CD4-positive, alpha-beta T cell treated with Interleukin-17A for 1 hour (primary cell): ENCODE measurements at places on chromosomes 12 and 14.

DNA sequence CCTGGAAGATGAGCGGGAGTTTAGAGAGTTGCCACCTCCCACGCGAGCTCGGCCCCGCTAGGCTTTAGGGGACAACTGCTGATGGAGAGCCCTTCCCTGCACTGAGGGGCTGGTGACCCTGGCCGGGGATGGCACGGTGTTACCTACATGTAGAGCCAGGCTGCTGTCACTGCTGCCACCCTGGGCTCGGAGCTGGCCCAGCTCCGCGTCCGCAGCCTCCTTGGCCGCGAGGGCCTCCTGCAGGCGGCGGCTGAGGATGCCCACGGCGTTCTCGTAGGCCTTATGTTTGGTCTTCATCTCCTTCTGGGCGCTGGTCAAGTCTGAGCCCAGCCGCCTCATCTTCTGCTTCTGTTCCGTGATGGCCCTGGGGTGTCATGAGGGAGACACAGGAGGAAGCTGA is 24.6 kb upstream of the ANKLE2 start:
- no peak for DNase-seq

DNA sequence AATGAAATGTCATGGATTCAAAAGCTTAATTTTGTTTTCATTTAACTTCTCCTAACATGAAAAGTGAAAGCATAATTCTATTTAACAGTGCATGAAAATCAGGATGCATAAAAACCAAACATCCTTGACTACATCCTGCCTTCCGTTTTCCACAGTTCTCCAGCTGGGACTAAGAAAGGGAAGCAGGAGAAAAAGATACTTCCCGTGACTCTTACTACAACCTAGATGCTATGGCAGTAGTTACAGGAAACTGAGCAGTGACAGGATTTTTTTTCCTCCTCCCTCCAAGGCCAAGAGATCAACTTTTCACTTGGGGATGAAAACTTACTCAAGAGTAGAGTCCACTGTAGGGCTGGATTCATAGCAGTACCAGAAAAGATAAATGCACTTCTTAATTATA is 2.6 kb downstream of the EXOC5 start:
- DNase-seq: no peak

- no peak for DNase-seq
Observed at GRCh38 chr14:70425354-70425753, 8.5 kb upstream of the SYNJ2BP start.

DNA sequence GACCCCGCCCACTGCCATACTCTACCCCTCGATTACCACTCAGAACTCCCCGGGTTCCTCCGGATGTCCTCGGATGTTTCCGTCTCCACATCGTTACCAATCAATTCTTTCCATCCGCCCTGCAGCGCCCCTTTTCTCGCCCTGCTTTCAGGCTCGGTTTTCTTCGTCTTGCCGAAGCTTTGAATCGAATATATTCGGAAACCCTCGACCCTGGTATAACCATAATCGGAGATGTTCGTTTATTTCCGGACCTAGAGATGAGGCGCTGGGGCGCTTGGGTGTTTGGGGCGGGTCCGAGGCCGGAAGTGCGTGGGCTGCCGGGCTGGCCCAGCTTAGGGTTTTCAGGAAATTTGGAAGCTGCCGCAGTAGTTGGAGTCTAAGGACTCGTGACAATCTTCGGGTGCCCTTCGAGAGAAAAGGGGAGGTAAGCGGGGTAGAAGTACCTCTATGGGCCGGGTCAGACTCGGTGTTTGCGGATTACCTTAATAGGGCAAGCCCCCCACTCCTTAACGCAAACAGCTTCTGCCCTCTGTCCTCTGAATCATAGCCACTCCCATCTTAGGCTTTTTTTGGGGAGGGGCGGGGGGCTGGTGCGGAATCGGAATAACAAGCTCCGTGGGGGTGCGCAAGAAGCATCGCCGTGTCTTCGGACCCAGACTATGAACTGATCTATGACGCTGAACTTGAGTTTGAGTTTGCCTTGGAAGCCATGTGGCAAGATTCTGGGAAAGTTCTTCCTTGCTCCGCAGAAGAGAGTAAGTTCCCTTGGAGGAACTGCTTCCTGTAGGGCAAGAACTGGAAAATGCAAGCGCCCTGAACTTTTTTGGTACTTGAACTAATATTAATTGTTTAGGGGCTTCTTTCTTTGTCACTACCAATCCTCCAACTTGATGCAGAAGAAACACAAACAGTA is at the start of gene C14orf119:
Gene C14orf119 (plus strand): TSS at position 310 of the 913 bp plus-strand sequence. CDS start 2,154 bp downstream, outside the sequence.
- DNase-seq: peak; percentile 100

DNA sequence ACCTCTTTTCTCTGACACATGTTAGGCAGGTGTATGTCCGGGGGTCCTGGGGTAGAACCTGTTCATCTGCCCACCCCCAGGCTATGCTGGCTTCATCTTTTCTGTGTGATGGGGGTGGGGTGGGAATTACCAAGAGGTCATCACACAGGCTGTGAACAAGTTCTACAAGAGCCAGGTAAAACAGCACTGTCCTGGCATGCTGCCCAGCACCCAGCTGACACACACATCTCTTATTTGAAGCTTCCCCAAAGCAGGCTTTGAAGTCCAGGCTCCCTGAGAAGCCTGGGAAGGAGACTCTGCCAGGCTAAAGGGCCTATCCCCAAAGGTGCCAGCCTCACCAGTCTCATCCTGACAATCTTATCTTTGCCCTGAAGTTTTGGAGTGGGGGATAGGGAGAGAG is 141.1 kb downstream of the ALG10 start:
- no peak for DNase-seq
